ENCODE measurements at places on chromosomes 7 and 10. TPM values are rescaled to one million over a fixed set of nuclear protein-coding genes. Genes with fewer than 3 reads are reported as not detected.

Gene PRF1
- 0.79 TPM for total RNA-seq

Gene ATOH7
- total RNA-seq: not detected

Gene C10orf67
- total RNA-seq: not detected

Gene ACTL6B
- 3.8 TPM for total RNA-seq

Gene ZPBP
- total RNA-seq: not detected

Gene GRID1
- total RNA-seq: 3.3 TPM

Gene PLXNA4
- 9.7 TPM for total RNA-seq

Gene LMOD2
- not detected for total RNA-seq

Gene AGAP5
- total RNA-seq: 6.8 TPM

All from adrenal gland (tissue), 19 donors.